Endothelial cell of umbilical vein (primary cell): ENCODE measurements at places on chromosomes 12 and 14.
A peak's percentile ranks its signal among the peaks of the same experiment; 100 is the strongest.

DNA sequence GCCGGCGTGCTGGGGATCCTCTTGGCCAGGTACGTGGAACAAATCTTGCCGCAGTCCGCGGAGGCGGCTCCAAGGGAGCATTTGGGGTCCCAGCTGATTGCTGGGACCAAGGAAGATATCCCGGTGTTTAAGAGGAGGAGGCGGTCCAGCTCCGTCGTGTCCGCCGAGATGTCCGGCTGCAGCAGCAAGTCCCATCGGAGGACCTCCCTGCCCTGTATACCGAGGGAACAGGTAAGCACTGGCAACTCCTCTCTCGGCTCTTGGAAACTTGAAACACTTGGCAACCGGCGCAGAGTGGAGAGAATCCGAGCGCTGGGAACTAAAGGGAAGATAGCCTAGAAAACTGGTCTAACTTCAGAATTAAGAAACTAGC lies 1.7 kb downstream of the PDE3A start:
- DNase-seq, result peak; percentile 66
- peak overlapping the region; percentile 97 for H3K4me3 ChIP-seq
- H3K4me1 ChIP-seq, result peaks cover 34% of the 10 kb centered on the region
- no peaks in the 10 kb centered on the region for H3K36me3 ChIP-seq
- no peaks in the 10 kb centered on the region for H3K27me3 ChIP-seq
- H3K27ac ChIP-seq, result peak overlapping the region; percentile 75

DNA sequence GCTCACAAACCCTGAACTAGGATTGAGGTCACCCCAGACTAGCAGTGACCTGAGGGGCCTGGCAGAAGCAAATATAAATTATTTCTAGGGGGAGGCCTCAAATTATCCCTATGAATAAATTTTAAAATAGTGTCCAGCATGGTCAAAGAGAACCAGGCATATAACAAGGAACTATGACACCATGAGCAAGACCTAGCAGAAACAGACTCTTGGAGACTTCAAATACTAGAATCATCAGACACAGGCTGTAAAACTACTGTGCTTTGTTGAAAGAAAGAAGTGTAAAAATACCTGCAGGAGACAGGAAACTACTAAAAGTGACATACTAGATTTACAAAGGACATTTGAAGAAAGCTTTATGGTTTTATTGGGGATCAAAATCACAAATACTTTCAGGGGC lies 3.2 kb upstream of the BCL7A start:
- no peak for DNase-seq
- no peak overlapping the region for H3K4me3 ChIP-seq
- peaks cover 12% of the 10 kb centered on the region for H3K4me1 ChIP-seq
- no peaks in the 10 kb centered on the region for H3K36me3 ChIP-seq
- H3K27ac ChIP-seq, result no peak overlapping the region

DNA sequence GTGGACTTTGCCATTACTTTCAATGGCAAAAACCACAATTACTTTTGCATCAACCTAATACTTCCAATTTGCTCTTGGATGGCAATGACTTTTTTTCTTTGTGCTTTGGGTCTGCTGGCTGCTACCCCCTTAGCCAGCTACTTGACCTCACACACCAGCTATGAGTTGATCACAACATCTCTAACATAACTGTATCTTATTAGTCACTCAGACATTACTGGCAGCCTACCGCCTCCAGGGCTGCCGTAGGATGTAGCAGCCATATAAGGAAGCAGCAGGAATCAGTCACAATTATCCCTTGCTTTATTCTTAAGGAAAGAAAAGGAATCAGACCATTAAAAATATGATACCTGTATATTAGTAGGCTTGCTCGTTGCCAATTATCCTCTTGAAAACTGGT lies 260.5 kb downstream of the ADAMTS20 start:
- no peaks in the 10 kb centered on the region for H3K36me3 ChIP-seq
- no peak overlapping the region for H3K4me3 ChIP-seq
- no peaks in the 10 kb centered on the region for H3K27me3 ChIP-seq
- no peak overlapping the region for H3K27ac ChIP-seq
- peak; percentile 42 for DNase-seq

DNA sequence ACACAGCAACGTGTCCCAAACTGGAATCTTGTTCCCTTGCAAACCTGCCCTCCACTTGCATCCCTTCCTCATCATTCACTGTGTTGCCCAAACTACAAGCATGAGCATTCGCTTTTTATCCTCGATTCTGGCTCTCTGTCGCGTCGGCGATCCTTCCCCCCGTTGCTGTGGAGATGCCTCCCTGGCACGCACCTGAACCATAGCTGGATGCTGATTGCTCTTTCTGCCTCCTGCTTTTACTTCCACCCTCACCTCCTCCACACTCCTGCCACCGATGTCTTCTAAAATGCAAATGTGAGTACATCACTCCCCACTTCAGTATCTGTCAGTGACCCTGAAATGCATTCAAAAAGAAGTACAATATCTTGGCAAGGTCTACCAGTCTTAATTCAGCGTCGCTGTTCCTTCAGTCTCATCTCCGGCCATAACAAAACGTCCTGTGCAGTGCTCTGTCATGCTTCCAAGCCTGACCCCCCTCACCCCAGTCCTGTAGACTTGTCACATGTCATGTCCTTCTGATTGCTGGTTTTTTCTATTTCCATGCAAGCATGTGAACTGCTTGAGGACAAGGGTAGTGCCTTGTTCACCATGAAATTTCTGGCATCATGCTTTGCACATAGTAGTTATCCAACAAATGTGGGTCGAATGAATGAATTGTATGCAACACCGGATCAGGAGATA lies 2.5 kb upstream of the PPP2R5C start:
- peaks cover 43% of the 10 kb centered on the region for H3K27me3 ChIP-seq
- peaks cover 6% of the 10 kb centered on the region for H3K4me1 ChIP-seq
- no peaks in the 10 kb centered on the region for H3K36me3 ChIP-seq
- H3K27ac ChIP-seq, result no peak overlapping the region
- no peak overlapping the region for H3K4me3 ChIP-seq

DNA sequence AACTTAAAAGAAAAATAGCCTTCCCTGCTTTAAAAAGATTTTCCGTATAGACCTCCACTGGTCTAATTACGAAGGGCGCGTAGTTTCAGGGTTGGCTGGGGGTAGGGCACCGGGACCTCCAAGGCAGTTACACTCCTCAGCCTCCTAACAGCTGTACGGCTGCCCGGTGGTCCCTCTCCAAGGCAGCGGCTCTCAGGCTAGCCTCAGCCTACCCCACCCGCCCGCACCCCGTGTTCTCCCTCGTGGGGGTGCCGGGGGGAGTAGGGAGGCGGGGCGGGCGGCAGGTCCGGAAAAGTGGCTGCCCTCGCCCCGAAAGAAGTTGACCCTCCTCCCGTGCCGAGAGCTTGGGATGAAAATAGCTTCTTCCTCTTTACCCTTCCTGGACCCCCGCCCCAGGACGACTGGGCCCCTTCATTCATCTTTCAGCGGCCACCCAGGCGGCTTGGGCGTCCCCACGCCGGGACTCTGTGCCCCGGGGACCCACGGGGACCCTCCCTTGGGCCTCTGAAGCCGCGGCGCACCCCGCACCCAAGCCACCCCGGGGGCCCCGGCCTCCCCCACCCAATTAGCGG lies 991 bp upstream of the RCOR1 start:
- H3K27ac ChIP-seq, result peak overlapping the region; percentile 95
- H3K36me3 ChIP-seq, result no peaks in the 10 kb centered on the region
- H3K4me1 ChIP-seq, result peaks cover 20% of the 10 kb centered on the region
- peak; percentile 39 for DNase-seq
- H3K27me3 ChIP-seq, result no peaks in the 10 kb centered on the region

GRCh38 chr12:116184763-116185162 lies 92.7 kb downstream of the MED13L start:
- H3K4me3 ChIP-seq, result no peak overlapping the region
- H3K27ac ChIP-seq, result peak overlapping the region; percentile 19
- peaks cover 50% of the 10 kb centered on the region for H3K4me1 ChIP-seq
- no peaks in the 10 kb centered on the region for H3K36me3 ChIP-seq
- H3K27me3 ChIP-seq, result no peaks in the 10 kb centered on the region

DNA sequence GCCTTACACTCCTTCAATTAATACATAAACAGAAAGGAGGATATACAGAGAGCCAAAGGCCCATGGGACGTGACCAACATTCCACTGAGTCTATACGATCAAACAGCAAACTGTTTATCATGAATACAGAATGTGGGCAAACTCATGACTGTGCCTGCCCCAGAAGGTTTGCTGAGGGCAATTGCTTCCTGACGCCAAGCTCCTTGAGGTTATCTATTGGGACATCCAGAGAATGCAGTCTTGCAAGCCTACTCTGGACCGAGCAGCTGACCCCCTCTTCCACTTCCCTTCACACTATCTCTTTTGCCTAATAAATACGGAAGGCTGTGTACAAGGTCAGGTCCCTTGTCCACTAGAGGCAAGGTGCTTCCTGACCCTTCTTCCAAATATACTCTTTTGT lies 18.5 kb upstream of the SLC10A1 start:
- DNase-seq, result no peak
- H3K27ac ChIP-seq, result no peak overlapping the region
- H3K36me3 ChIP-seq, result no peaks in the 10 kb centered on the region
- no peak overlapping the region for H3K4me3 ChIP-seq

DNA sequence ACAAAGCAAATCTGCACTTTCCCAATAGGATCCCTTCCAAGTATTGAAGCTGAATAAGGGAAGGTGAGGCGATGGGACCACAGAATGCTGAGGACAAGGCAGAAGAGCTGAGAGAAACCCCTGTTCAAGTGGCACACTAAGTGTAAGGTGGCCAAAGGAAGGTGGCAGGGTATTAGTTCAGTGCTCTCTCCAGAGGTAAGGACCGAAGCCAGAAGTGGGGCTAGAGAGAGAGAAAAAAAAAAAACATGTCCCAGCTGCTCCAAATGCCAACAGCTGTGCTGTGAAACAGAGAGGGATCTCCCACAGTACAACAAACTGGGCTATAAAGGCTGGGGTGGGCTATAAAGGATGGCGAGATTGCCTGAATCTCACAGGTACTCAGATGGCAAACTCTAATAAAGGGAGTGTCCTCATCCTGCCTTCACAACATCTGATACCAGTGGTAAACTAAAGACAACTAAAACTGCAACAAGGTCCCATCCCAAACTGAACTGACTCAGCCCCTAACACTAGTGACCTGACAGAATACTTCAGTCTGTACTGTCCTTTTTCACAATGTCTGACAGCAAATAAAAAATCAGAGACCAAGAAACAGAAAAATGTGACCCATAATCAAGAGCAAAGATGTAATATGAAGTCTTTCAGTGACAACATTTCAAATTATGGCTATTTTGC lies 47.9 kb downstream of the CDK17 start:
- H3K4me1 ChIP-seq, result peaks cover 73% of the 10 kb centered on the region
- no peaks in the 10 kb centered on the region for H3K27me3 ChIP-seq
- DNase-seq, result no peak
- no peak overlapping the region for H3K27ac ChIP-seq
- H3K4me3 ChIP-seq, result no peak overlapping the region
- H3K36me3 ChIP-seq, result no peaks in the 10 kb centered on the region

GRCh38 chr12:102513739-102514138 lies 33.4 kb upstream of the IGF1 start:
- no peaks in the 10 kb centered on the region for H3K27me3 ChIP-seq
- no peak for DNase-seq
- H3K36me3 ChIP-seq, result no peaks in the 10 kb centered on the region
